ENCODE measurements at places on chromosomes 13 and 19.

GRCh38 chr13:99855526-99856420 lies 115.8 kb downstream of the ZIC5 start:
- no peak for DNase-seq

GRCh38 chr19:55493052-55493644 lies 4.9 kb downstream of the SSC5D start:
- DNase-seq: no peak

- DNase-seq: no peak
These were observed 19.4 kb upstream of the MKNK2 start for GRCh38 chr19:2070436-2070827.

- no peak for DNase-seq
These were observed 1.2 kb downstream of the ACP5 start for GRCh38 chr19:11576227-11576626.

GRCh38 chr19:958967-959855 lies 24.9 kb upstream of the WDR18 start:
- no peak for DNase-seq

DNA sequence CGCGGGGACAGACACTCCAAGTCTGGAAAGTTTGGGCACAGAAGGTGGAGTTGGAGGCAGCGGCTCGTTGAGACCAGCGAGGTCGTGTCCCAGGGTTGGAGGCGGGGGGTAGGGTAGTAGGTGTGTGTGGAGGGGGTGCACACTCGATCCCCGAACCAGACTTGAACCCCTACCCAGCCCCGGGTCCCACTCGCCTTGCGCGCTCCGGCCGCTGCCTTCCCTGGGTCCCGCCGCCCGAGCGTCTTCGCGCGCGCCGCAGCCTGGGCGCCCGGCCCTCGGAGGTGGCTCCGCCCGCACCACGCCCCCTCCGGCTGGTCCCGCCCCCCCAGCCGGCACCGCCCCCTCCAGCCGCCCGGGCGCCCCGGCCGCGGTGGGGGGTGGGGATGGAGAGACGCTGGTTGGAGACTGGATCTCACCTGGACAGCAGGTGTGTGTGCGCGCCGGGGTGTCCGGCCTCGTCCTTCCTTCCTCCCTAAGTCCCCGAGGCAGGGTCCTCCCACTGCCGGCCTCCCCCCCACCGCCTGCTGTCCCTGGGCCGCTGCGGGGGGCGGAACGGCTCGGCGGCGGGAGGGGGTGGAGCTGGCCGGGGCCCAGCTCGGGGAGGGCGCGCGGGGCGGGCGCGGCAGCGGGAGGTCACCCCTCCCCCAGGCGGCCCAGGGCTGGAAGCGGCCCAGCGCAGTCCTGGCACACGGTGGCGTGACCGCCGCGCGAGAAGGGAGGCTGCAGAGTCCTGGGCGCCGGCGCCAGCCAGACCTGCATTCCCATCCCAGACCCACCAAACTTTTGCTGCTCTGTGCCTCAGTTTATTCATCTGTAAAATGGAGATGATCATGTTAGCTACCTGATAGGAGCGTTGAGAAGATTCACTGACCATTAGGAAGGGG lies at the start of gene KANK2:
KANK2 (minus strand) TSS at position 255 of the 884 bp plus-strand sequence. CDS start 3,034 bp downstream, outside the sequence.
- peak; percentile 36 for DNase-seq

DNA sequence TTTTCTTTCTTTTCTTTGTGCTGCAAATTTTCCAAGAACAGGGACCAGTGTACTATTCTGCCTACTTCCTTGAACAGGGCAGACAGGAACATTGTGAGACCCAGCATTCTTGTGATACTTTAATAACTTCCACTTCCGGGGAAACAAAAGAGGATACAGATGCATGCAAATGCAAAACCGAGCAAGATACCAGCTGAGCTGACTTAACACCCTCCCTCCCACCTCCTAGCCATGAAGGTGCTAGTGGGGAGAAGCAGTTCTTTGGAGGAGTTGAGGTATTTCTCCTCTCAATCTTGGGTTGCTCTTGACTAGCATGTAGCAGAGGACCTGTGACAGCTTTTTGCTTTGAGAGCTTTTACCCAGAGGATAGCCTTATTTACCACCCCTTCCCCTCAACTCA lies 111.2 kb downstream of the KLF5 start:
- no peak for DNase-seq

- DNase-seq: no peak
These were observed 73.7 kb downstream of the SLC15A1 start for GRCh38 chr13:98678741-98679140.

DNA sequence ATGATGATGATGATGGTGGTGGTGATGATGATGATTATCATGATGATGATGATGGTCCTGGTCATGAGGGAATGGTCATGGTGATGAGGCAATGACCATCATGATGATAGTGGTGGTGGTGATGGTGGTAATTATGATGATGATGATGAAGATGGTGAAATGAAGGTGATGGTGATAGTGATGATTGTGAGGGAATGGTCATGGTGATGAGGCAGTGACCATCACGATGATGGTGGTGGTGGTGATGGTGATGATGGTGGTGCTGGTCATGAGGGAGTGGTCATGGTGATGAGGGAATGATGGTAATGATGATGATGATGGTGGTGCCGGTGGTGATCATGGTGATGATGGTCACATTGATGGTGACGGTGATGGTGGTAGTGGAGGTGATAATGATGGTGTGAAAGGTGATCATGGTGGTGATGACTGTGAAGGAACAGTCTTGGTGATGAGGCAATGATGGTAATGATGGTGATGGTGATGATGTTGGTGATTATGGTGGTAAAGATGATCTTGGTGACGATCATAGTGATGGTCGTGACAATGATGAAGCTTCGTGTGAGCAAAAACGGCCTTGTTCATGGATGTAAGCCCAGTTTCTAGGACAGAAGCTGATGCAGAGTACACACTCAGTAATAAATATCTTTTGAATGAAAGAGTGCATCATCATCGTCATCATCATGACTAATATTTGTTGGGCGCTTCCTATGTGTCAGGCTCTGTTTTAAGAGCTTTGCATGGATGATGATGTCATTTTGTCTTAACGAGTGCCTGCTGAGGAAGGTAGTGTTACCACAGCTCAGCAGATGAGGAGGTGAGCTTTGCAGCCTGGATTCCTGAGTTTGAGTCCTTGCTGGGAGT lies 17.3 kb downstream of the SBK2 start:
- DNase-seq: peak; percentile 28

DNA sequence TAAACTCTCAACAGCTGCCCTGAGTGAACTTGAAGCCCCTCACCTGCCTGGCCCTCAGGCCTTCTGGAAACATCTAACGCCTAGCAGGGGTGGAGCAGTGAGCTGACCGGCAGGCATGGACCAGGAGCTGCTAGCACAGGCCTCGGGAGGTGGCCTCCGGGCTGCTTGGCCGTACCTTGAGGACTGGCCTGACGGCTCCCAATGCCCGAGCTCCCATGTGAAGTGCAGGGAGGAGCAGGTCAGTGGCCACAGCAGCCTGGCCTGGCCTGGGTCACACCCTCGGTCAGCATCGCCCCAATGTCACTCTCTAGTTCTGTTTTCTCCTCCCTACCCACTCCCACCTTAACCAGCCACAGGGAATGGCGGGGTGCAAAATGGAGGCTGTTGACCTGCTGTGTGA lies 19.0 kb downstream of the TSHZ3 start:
- no peak for DNase-seq

GRCh38 chr13:88103824-88104223 lies 432.7 kb downstream of the SLITRK5 start:
- DNase-seq: no peak

DNA sequence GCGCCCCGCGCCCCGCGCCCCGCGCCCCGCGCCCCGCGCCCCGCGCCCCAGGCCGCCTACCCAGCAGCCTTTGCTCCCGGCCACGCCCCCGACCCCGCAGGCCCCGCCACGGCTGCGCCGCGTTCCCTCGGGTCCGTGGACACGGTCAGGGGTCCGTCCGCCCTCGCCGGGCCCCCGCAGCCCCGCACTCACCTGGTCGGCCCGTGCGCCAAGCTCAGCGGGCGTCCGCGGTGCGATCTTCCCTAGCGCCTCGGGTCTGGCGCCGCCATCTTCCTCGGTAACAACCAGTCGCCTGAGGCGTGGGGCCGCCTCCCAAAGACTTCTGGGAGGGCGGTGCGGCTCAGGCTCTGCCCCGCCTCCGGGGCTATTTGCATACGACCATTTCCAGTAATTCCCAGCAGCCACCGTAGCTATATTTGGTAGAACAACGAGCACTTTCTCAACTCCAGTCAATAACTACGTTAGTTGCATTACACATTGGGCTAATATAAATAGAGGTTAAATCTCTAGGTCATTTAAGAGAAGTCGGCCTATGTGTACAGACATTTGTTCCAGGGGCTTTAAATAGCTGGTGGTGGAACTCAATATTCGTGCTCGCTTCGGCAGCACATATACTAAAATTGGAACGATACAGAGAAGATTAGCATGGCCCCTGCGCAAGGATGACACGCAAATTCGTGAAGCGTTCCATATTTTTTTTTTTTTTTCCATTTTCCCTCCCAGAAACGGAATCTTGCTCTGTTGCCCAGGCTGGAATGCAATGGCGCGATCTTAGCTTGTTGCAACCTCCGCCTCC lies at the start of the genes MED16 and RNU6-9:
MED16 (minus strand) TSS at position 294 of the 796 bp plus-strand sequence. CDS start 2,056 bp downstream, outside the sequence.
RNU6-9 (plus strand) TSS at position 591 of the 796 bp plus-strand sequence.
- peak; percentile 82 for DNase-seq

- no peak for DNase-seq
These were observed 195.3 kb downstream of the LIG4 start for GRCh38 chr13:108020027-108020426.

GRCh38 chr19:54422136-54422535 lies 6.9 kb downstream of the TTYH1 start:
- no peak for DNase-seq

DNA sequence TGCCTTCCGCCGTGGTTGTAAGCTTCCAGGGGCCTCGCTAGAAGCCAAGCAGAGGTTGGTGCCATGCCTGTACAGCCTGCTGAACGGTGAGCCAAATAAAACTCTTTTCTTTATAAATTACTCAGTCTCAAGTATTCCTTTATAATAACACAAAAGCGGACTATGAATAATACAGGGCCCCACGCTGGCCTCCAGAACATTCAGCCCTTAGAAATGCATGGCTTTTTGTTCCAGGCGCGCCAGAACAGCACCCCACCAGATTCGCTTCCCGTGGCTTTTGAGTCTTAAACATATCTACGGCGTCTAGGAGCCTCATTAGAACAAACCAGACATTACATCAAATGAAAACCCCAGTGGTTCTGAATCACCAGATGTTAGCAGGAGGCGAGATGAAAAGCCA lies 75.1 kb downstream of the SLC15A1 start:
- DNase-seq: no peak

- DNase-seq: no peak
These were observed 12.2 kb upstream of the ZNF304 start for GRCh38 chr19:57338877-57339276.

DNA sequence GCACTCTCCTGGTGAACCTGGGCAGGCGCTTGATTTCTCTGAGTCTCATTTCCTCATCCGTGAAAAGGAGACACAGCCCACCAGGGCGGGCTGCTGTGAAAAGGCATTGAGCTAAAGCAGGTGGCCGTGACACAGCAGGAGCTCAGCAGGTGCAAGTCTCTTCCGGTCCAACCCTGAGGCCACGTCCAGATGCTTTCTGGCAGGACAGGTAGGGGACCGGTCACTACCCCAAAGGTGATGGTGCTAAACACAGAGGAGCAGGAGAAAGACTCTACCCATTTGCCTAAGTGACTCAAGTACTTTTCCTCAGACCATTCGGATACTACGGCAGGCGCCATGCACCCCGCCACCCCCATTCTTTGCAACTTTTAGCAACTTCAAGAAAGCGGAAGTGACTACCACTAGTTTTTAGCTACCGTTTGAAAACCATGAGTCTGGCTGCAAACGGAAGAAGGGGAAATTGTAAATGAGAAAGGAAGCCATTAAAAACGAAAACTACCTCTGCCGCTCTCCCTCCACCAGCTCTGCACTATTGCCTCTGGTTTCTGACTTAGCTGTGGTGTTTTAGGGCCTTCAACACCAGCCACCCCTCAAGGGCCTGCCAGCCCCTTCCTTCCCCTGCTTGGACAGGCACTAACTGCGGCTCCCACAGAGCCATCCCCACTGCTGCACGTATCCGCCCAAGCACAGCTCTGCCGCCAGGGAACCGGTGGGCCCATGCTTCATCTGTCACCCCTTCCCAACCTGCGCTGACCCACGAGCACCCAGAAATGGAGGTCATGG lies 4.8 kb downstream of the PPP6R1 start:
- DNase-seq: no peak

DNA sequence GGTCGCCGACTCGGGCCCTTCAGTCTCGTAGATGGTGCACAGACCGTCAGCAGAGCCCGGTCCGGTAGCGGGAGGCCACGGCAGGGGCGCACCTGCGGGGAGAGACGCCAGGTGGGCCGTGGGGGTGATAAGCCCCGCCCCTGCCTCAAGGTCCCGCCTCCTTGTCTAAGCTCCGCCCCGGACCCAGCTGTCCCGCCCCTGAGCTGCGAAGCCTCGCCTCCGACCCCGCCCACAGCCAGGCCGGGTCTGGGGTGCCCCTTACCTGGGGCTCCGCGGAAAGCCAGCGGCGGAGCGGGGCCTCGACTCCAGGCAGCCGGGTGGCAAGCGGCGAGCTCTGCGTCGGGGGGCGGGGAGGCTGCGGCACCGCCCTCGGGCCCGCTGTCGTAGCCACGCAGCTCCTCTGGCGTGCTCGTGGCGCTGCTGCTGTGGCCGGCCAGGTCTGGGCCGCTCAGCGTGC lies 4.7 kb downstream of the PRR36 start:
- DNase-seq: no peak

GRCh38 chr19:6632002-6632621 lies 37.8 kb downstream of the TNFSF14 start:
- DNase-seq: peak; percentile 71

- DNase-seq: no peak
These were observed 56.6 kb downstream of the SLITRK1 start for GRCh38 chr13:83825676-83826075.

DNA sequence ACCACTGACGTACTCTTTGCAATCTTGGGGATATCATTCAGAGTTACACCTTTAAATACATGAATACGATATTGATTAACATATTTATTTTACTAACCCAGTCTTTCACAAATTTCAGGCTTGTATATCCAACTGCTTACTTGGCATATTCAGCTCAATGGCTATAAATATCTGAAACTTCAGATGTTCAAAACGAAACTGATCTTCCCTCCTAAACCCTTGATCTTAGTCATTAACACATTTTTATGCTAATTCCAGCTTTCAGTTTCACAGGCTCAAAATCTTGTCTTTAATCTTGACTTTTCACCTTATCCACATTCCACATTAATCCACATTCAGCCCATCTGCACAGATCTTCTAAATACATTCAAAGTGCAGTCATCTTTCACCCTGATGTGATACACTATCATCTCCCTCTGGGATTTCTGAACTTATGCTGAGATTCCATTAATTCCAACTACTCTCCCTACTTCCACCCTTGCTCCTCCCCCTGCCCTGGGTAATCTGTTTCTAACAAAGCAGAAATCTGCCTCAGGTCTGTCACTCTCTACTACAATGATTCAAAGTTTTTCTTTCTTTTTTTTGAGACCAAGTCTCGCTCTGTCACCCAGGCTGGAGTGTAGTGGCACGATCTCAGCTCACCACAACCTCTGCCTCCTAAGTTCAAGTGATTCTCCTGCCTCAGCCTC lies 387.2 kb downstream of the GPC5 start:
- no peak for DNase-seq

DNA sequence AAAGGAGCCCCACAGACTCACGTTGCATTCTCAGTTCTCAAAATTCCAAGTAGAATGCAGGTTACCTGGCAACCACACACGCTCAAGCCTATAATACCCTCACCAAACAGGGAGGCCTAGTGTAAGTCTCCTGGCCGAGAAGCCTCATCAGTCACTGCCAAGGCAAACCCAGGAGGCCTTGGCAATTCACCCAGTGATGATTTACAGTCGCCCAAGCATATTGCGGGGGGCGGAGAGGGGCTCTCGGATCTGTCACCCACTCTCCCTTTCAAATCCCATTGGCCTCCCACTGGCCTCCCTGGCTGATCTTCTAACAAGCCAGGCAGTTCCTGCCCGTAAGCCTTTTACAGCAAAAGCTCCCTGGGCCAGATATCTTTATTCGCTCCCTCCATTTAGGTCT lies 1.1 kb downstream of the AKAP8L start:
- DNase-seq: peak; percentile 27

- no peak for DNase-seq
These were observed 13.9 kb downstream of the PALM start for GRCh38 chr19:722553-723101.

Data from renal cortical epithelial cell (primary cell).